ENCODE measurements at places on chromosomes 3 and 15.

DNA sequence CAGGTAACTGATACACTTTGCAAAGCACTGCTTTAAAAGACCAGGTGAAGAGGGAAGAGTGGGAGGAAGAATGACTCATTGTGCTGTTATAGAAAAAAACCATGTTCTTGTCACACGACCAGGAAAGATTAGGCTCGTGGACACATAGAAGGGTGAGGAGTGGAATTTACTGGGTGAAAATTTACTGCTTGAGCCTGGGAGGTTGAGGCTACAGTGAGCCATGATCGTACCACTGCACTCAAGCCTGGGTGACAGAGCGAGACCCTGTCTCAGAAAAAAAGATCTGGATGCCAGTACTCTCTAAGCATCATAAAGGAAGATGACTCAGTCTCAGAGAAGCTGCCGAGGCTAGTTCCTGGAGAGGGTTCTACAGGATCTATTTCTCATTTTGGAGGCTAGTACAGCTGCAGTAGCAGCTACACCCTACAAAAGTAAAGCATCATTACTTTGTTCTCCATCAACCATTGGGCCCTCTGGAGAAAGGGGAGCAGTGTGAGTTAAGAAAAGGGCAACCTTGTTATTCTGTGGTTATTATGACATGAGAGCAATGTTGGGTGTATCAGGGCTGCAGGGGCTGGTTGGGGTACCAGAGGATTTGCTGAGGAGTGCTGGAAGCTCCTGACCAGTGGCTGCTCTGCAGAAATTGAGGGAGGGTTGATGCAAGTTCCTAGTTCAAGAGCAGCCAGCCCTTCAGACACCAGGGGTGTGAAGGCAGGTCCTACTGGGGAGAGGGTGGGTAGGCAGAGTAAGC, 75.4 kb downstream of the CMTM8 start:
- peak; percentile 10 for DNase-seq

DNA sequence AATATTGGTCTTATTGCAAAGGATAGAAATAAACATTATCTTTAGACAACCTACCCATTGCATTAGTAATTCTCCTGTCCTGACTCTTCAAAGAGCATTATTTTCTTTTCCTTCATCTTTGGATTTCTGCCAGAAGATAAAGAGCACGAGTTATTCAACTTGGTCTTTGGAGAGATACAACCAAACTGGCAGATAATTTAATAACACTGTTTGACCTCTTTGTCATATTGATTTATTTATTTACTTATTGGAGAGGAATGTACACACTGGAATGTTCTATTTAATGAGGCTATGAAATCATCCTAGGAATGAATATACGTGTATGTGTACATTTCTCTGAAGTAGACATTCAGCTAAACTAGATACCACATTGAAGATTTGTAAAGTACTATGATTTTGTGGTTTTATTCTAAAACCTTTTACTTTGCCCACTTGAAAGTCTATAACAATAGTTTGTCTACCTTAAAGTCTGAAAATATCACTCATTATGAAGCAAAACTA, 462.1 kb downstream of the C3orf38 start:
- no peak for DNase-seq

DNA sequence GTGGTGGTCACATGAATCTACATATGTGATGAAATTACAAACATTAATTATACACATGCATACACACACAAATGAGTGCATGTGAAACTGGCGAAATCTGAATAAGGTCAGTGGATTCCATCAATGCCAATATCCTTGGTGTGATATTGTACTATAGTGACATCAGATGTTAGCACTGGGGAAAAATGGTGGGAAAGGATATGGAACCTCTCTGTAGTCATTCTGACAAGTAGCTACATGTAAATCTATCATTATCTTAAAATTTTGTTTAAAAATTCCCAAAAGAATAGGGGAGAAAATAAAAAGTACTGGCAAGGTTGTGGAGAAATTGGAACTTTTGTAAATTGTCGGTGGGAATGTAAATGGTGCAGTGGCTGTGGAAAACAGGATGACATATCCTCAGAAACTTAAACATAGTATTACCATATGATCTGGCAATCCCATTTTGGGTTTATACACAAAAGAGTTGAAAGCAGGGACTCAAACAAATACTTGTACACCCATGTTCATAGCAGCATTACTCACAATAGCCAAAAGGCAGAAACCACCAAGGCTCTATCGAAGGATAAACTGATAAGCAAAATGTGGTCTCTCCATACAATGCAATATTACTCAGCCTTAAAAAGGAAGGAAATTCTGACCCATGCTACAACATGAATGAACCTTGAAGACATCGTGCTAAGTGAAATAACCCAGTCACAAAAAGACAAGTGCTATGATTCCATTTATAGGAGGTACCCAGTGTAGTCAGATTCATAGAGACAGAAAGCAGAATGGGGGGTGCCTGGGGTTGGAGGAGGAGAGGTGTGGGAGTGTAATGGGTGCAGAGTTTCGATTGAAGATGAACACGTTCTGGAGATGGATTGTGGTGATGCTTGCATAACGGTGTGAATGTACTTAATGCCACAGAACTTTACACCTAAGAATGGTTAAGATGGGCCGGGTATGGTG, 25.3 kb upstream of the HRH1 start:
- DNase-seq: no peak

DNA sequence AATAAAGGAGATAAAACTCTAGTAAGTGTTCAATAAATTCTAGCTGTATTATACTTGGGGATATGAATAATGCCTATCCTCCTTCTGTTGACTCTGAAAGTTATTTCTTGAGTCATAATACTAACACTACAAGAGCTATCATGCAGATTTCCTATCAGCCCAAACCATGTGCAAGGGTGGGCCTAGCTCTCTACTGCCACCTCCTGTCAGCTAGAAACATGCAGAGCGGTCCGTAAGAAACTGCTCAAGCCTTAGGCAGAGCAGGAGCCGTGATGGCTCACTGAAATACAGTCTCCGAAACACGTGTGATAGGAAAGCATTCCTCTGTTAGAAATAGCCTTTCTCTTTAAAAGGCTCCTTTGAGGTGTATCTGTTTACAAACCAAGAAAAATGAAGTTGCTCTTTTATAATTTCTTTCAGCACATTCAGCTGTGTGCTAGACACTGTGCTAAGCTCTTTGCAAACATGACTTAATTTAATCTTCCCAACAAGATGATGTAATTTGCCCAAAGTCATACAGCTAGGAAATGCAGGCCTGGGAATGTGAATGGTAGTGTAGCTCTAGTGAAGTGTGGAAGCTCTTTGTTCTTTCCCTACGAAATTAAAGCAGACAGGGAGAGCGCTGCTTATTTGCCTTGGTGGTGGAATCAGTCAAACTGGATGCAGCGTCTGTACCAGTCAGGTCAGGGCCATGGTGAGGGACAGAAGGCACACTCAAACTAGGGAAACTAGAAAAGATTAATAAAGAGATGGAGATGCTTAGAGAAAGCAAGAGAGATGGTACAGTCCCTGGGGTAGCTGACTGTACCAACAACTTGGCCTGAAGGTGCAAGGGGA, 43.1 kb downstream of the MTHFS start:
- peak; percentile 64 for DNase-seq

GRCh38 chr3:31568649-31569048, 35.9 kb downstream of the STT3B start:
- no peak for DNase-seq

DNA sequence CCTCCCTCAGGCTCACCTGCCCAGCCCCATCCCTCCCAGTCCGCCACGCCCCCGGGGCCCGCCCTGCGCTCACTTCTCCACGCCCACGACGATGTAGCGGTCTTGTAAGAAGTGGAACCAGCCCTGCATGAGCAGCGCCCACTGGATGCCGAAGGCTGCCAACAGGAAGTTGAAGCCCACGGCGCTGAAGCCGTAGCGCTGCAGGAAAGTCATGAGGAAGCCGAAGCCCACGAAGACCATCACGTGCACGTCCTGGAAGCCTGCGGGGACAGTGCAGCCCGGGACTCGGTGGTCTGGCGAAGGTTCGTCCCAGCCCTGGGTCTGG, 9.7 kb downstream of the RHCG start:
- DNase-seq: peak; percentile 21

- no peak for DNase-seq
Observed at GRCh38 chr3:145448436-145448835, 712.5 kb downstream of the PLOD2 start.

- no peak for DNase-seq
Observed at GRCh38 chr3:119258915-119259314, 18.2 kb upstream of the B4GALT4 start.

DNA sequence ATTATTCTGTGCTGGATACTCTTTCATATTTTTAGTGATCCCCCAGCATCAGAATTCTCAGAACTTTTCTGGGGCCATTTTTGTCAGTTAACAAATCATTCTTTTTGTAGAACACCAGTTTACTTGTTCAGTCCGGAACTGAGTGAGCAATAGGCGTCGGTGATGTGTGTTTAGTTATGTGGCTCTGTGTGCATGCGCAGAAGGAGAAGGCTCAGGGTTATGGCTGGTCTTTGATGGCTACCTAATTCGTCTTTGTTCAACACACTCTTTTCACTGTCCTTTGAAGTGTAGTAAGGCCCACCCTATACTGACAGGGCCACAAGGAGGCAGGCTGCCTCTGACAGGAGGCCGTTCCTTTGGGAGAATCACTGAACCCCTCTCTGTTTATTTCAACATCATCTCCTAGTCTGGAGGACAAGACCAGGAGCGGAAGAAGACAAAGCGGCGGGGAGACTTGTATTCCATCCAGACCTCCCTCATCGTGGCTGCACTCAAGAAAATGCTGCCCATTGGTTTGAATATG, 158.2 kb upstream of the CHRM5 start:
- DNase-seq: no peak

GRCh38 chr3:112640930-112641801, at the start of gene CCDC80:
Gene CCDC80 (minus strand): TSS chr3:112641143. CDS start chr3:112639905, 1,238 bp downstream.
- DNase-seq: no peak
